PC-3 (cell line): ENCODE measurements at places on chromosomes 5 and 9. TPM values are rescaled to one million over a fixed set of nuclear protein-coding genes. Genes with fewer than 3 reads are reported as not detected.

The NUDT12 gene
- 9.2 and 10.9 TPM in 2 replicates for total RNA-seq

The PCDHGA6 gene
- 1.3 and 1.6 TPM in 2 replicates for total RNA-seq

The PCDHGA2 gene
- total RNA-seq, result not detected in 2 replicates

The OBP2B gene
- total RNA-seq, result not detected in 2 replicates

The MSMP gene
- total RNA-seq, result 145 and 149 TPM in 2 replicates

The EXOSC3 gene
- 98.3 and 125 TPM in 2 replicates for total RNA-seq

The SPINK1 gene
- total RNA-seq, result not detected in 2 replicates

The TAF11L10 gene
- total RNA-seq, result not detected in 2 replicates

The GLDC gene
- 5.4 and 8.1 TPM in 2 replicates for total RNA-seq

The PCDHA1 gene
- total RNA-seq, result not detected in 2 replicates

GRCh38 chr9:123834218-123834888 is 95.6 kb downstream of the DENND1A start:
- no peak for DNase-seq

GRCh38 chr9:16616686-16617085 is 253.8 kb downstream of the BNC2 start:
- no peak for DNase-seq

- DNase-seq, result no peak
These were observed 3.1 kb downstream of the PTGES2 start for GRCh38 chr9:128124451-128124850.

DNA sequence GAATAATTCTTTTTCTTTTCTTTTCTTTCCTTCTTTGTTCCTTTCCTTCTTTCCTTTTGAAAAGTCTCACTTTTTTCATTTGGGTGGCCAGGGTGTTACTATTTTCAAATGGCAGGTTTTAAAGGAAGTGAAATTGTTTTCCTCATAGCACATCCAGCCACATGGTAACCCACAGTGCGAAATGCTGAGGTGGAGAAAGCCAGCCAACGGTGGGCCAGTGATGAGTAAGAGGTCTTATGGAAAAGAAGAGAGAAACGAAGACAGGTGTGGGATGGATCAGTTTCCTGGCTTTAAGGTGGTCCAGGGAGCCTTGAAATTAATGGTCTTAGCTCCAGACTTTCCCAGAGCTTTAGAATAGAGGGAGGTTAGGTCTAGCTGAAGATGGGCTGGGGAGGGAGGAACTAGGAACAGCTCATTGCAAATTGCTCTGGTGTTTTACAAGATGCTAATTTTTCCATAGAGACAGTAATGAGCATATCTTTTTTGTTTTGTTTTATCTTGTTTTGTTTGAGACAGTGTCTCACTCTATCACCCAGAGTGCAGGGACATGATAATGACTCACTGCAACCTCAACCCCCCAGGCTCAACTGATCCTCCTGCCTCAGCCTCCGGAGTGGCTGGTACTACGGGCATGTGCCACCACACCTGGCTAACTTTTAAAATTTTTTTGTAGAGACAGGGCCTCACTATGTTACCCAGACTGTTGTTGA is 17.8 kb downstream of the ITK start:
- DNase-seq, result no peak

GRCh38 chr9:135718616-135719015 is 16.6 kb downstream of the KCNT1 start:
- peak; percentile 43 for DNase-seq

DNA sequence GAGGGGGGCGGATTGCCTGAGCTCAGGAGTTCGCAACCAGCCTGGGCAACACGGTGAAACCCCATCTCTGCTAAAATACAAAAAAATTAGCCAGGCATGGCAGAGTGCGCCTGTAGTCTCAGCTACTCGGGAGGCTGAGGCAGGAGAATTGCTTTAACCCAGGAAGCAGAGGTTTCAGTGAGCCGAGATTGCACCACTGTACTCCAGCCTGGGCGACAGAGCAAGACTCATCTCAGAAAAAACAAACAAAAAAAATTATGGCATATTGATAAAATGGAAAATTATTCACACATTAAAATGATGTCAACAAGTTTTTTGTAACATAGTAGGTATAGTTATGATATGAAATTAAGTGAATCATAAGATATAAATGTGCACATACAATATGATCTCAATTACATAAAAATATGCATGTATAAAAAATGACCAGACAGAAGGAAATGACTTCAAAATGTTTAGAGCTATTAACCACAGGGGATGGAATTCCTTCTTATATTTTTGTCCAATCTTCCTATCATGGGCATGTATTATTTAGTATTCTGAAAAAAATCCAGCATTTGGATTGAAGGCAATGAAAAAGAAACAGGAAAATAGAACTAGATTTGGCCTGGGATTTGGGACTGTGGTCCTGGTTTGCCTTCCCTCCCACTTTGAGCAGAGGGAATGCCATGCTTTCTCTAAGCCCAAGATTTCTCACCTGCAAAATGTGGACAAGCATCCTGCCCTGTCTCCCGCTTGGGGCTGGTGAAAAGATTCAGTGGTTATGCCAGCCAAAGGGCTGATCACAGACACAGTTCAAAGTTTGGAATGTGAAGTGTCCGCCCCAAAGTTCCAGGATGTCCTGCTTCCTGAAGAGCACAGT is 19.5 kb downstream of the SPAAR start:
- no peak for DNase-seq

GRCh38 chr9:7205806-7206205 is 448.0 kb downstream of the KDM4C start:
- DNase-seq, result no peak

DNA sequence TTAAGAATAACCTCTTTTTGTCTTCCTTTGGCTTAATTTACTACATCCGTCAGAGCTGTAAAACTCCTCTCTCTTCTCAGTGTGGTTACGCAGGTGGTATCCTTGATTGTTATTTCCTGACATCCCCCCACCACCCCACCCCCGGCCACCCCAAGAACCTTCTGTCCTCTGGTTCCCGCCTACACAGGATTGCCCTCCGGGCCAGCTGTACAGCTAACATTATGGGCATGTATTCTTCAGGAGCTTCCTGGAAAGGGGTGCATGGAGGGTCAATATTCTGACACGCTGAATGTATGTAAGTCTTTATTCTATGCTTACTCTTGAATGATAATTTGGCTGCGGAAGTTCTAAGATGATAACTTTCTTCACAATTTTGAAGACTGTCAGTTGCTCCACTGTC is 13.0 kb upstream of the ANP32B start:
- DNase-seq, result no peak

GRCh38 chr9:73583576-73583975 is 431.9 kb downstream of the ANXA1 start:
- peak; percentile 14 for DNase-seq

DNA sequence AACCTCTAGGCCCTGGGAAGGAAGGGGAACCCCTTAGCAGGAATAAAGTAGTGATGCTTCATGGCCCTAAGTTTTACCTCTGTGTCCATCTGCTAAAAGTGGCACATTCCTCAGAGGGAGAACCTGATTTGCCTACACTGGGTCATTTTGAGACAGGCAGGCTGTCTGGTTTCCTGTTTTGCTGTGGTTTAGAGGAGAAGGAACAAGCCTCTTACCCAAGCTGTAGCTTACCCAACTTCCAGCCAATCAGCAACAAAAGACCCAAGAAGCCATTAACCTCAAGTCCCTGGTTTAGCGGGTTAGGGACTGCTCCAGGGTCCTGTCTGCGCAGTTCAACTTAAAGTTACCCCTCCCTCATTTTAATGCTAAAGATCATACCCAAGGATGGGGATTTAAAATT is 411.0 kb downstream of the MAT2B start:
- DNase-seq, result no peak

GRCh38 chr5:75319638-75320037 is 17.4 kb upstream of the HMGCR start:
- no peak for DNase-seq

DNA sequence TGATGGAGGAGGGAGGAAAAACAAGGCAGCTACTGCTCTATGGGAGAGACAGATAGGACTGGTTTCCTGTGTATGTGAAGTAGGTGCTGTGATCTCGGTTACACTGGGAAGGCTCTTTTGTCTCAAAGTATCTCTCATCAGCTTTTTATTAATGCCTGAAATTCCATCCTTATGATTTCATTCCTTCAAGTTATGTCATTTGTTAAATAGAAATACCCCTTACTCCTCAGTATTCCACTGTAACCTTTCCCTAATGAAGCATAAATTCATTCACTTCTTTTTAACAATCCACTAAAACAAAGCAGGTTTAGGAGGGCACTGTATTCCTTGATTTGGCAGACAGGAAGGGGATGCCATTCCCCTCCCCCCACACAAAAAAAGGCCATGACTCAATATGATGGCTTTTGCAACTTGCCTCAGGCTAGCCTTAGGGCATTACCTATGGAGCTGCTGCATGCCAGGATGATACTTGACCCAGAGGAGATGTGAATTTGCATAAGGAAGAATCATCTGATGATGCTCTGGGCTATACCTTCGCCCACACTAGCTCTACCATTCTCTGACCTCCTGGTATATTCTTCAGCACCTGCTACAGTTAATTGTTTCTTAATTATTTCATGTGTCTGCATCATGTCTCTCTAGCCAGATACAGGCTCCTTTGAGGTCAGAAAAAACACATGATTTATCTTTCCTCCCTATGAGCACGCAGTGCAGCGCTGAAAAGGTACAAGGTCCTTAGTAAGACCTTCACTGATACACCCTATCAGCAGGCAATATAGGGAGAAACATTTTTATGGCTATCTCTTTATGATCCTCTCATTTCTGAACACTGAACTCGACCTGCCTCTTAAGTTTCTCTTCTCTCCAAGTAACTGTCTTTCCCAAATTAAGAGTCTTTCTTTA is 26.3 kb downstream of the NR3C1 start:
- DNase-seq, result peak; percentile 78

DNA sequence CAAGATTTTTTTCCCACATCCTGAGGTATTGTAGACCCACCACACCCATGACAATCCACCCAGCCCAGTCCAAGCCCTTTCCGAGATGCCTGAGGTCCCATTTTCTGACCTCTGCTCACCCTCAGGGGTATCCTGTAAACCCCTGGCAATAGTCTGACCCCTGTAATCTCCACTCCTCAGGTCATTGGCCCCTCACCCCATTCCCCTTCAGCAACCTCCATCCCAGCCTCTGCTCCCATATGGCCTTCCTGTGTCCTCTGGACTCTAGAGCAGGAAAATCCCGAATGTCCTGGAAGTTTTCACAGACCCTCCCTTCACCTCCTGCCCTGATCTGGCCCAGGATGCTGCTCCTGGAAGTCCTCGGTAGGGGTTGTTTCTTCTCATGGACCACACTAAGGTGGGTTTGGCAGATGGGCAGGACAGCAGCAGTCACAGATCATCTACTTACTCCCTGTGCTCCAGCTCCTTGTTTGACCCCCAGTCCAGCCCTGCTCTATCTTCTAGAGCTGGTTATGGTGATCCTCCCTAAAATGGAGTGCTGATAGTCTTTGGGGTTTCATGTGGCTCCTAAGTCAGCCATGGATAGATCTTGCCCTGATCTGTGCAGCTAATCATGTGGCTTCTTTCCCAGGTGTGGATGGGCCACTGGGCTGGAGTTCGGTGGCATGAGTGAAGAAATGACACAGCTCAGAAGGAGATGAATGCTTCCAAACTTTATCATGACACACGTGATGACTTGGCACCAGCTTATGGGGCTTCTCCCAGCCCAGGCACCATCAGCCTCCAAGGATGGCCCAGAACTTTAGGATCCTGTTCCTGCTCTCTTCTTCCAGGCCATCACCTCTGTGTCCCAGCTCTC is 12.0 kb upstream of the ACSL6 start:
- DNase-seq, result no peak

- no peak for DNase-seq
These were observed 60.7 kb downstream of the MED27 start for GRCh38 chr9:132018957-132019405.

DNA sequence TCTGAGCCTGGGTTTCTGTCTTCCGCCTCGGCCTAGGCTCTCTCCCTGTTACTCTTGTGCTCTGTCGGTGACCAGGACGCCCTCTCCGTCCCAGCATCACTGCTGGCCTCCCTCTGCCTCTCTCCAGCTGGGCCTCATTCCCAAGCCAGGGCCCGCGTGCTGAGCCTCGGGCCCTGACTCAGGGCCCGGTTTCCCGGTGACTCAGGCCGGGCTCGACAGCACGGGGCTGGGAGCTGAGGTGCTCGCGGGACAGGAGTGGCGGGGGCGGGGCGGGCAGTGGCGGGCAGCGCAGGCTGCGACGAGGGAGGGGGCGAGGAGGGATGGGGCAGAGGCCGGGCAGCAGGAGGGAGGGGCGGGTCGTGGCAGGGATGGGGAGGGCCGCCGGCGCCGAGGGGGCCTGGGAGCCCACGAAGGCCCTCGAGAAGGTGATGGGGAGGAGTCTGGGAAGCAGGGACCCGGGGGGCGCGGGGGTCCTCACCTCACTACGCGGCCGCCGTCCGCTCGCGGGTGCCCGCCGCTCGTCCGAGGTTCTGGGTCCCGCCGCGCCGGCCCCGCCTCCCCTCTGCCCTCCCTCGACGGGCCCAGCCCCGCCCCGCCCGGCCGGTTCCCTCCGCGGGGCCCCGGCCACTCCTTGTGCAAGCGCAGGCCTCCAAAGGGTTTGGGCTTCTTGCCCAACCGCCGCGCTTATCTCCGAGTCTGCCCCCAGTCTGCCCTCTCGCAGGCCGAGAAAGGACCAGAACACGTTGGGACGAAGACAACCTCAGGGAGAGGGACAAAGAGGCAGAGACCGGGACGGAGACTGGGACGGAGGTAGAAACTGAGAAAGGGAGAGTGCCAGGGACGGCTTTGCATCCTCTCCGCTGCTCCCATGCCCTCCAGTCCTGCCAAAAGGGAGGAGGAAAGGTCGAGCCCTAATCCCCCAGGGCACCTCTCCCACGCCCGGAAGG is at the start of gene ARAP3:
TSS of gene ARAP3 (minus strand) at position 536 of the 947 bp plus-strand sequence. CDS start 1,744 bp downstream, outside the sequence.
- DNase-seq, result peak; percentile 85

- no peak for DNase-seq
These were observed 16.3 kb downstream of the CARD19 start for GRCh38 chr9:93112116-93112863.

DNA sequence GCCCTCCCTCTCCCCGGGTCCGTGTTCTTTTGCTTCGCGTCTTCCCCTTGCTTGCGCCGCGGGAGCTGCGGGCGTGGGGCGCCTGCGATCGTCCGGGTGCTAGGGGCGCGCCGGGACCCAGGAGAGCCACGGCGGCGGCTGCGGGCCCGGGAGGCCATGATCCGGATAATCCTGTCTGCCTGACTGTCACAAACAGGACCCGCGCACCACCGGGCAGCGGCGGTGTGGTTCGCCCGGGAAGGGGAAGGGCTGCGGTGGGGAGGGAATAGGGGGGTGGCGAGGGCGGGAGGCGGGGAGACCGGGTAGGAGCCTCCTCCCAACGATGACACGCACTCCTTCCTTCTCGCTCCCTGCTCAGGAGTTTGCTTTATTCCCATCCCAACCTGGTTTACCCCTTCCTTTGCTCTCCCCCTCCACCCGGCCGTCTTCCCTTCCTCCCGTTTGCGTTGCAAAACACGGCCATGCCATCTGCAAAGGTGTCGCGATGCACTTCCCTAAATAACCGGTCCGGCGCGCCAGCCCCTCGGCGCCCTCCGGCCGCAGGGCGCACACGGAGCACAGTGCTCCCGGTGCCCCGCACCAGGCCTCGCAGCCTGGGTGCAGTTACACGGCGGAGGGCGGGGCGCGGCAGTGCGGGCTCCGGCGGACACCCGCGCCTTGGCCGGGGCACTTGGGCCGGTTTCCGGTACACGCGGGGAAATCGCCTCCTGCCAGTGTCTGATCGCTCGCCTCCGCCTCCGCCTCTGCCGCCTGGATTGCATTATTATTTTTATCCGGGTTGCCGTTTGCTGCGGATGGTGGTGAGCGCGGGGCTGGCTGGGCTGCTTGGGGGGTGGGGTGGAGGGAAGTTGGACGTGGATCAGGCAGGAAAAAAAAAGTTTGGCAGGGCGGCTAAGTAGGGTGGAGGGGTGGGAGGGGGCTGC is 1.5 kb downstream of the SMARCA2 start:
- peak; percentile 58 for DNase-seq
